ENCODE measurements at places on chromosomes 12 and 14.

- no peak for DNase-seq
Measured at GRCh38 chr12:54861927-54862326, 7.6 kb downstream of the MUCL1 start.

DNA sequence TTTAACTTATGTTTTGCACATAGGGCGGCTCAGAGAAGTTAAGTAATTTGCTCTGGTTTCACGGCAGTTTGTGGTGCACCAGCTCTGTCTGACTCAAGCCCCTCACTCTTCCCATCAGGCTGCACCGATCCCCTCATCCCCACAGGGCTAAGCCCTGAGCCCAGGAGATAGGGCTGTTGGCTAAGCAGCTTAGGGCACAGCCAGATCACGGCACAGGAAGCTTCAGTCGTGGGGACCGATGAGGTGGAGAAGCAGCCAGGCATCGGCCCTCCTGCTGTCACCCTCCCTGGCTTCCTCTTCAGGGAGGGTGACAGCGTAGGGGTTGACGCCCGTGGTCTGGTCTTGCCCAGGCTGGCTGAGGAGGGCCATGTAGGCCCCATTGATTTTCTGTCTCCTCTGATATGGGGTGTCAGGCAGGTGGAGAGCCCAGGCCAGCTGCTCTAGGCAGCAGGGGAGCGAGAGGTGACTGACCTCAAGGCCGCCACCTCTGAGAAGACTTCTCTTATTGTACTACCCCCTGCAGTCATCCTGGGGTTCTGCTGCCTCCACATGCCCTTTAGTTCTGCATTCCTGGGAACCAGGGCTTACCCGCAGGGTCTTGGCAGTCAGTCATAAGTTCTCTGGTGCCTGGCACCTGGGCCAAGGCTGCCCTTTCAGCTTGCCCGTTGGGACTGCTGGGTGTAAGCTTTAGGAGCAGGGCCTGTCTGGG, 166.4 kb downstream of the TSPAN9 start:
- no peak for DNase-seq

- DNase-seq: no peak
Measured at GRCh38 chr14:65478596-65478995, 66.1 kb downstream of the FUT8 start.

- DNase-seq: no peak
Measured at GRCh38 chr12:25689996-25690501, 137.0 kb upstream of the LMNTD1 start.

GRCh38 chr12:12877781-12878455, 13.4 kb upstream of the GPRC5A start:
- no peak for DNase-seq

GRCh38 chr14:101301011-101301410, 260.3 kb upstream of the DIO3 start:
- no peak for DNase-seq

GRCh38 chr14:94175011-94175745, 1.1 kb downstream of the PPP4R4 start:
- DNase-seq: no peak

GRCh38 chr12:57491393-57492280, 3.8 kb downstream of the MARS1 start:
- DNase-seq: no peak

- DNase-seq: no peak
Measured at GRCh38 chr12:75585330-75585729, 73.9 kb upstream of the KRR1 start.

- DNase-seq: no peak
Measured at GRCh38 chr14:102819176-102819628, 42.0 kb downstream of the TRAF3 start.

GRCh38 chr12:15794196-15794595, 5.0 kb upstream of the EPS8 start:
- no peak for DNase-seq

- DNase-seq: no peak
Measured at GRCh38 chr12:132478845-132479244, 11.1 kb upstream of the FBRSL1 start.

DNA sequence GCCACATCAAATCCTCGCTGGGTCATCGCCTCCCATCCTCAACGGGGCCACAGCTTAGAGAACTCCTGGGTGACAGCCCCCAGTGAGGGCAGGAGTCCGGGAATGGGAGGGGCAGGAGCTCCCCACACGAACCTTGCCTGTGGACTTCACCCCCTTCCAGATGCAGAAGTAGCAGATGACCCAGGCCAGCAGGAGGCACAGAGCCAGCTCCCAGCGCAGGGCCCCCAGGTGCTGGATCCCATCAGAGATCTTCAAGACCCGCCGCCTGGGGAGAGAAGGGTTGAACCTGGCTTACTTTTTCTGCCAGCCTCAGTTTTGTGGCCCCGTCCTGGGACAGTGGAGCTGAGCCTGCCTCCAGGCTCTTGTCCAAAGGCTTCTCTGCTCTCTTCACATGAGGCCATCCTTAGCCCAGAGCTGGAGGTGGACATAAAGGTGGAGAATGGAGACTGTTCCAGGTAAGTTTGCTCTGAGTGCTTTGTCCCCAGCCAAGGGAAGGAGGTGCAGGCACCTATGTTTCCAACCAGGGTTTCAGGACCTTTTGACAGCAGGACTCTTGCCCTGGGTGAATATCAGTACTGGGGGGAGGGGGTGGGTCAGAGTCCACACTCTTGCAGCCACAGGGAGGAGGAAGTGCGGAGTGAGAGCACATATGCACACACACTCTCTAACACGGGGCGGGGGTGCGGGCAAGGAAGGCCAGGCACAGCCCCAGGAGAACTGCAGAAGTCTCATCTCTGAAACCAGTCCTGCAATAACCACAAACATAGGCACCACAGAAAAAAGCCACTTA, 23.3 kb upstream of the SLC6A12 start:
- DNase-seq: peak; percentile 81

- peak; percentile 0 for DNase-seq
Measured at GRCh38 chr12:14327711-14328110, 37.8 kb upstream of the ATF7IP start.

- DNase-seq: no peak
Measured at GRCh38 chr12:639988-640387, 23.3 kb downstream of the NINJ2 start.
